ENCODE measurements at places on chromosomes 2 and 18. TPM values are rescaled to one million over a fixed set of nuclear protein-coding genes. Genes with fewer than 3 reads are reported as not detected.

Gene RESP18
- polyA plus RNA-seq = not detected

Gene STK16
- polyA plus RNA-seq = 7.2 TPM

Gene CAPN10
- 10.0 TPM for polyA plus RNA-seq

Gene GYPC
- 45.8 TPM for polyA plus RNA-seq

Gene IL1R1
- polyA plus RNA-seq = 78.5 TPM

Gene PSMD1
- 103 TPM for polyA plus RNA-seq

Gene MAP3K19
- polyA plus RNA-seq = not detected

Gene GCG
- not detected for polyA plus RNA-seq

Gene STON1
- polyA plus RNA-seq = 3.0 TPM

Gene C2orf80
- polyA plus RNA-seq = not detected

Gene CLEC4F
- polyA plus RNA-seq = not detected

Gene GALNT13
- polyA plus RNA-seq = not detected

Gene ANKRD29
- polyA plus RNA-seq = 8.9 TPM

Gene LRP2
- not detected for polyA plus RNA-seq

Gene SERPINB3
- not detected for polyA plus RNA-seq

Gene GPR35
- 0.27 TPM for polyA plus RNA-seq

Gene CDK15
- 1.7 TPM for polyA plus RNA-seq

Gene NT5DC4
- polyA plus RNA-seq = not detected

Gene RUFY4
- not detected for polyA plus RNA-seq

Gene TNFRSF11A
- polyA plus RNA-seq = not detected

Gene ATP8B1
- polyA plus RNA-seq = 15.8 TPM

Gene ASPRV1
- polyA plus RNA-seq = 0.24 TPM

Gene MAP4K3
- polyA plus RNA-seq = 9.4 TPM

Gene HOXD8
- polyA plus RNA-seq = 19.7 TPM

Gene CFAP65
- not detected for polyA plus RNA-seq

Gene DNAH7
- 0.40 TPM for polyA plus RNA-seq

Gene SDC1
- 24.5 TPM for polyA plus RNA-seq

Gene PTPRN
- polyA plus RNA-seq = 29.2 TPM

Gene CUL3
- polyA plus RNA-seq = 22.5 TPM

Gene LDLRAD4
- not detected for polyA plus RNA-seq

Gene TRAPPC12
- 29.3 TPM for polyA plus RNA-seq

Gene GALR1
- polyA plus RNA-seq = not detected

Gene ALPG
- polyA plus RNA-seq = not detected

Gene ACTG2
- not detected for polyA plus RNA-seq

Gene IL1A
- 0.14 TPM for polyA plus RNA-seq

Gene RAB27B
- polyA plus RNA-seq = 0.18 TPM

Gene GREB1
- 0.05 TPM for polyA plus RNA-seq

Gene XIRP2
- not detected for polyA plus RNA-seq

Gene PLEKHH2
- 1.1 TPM for polyA plus RNA-seq

Gene ABCG8
- 0.04 TPM for polyA plus RNA-seq

Gene ANXA4
- 113 TPM for polyA plus RNA-seq

Gene RNF138
- polyA plus RNA-seq = 19.6 TPM

Gene C2orf78
- not detected for polyA plus RNA-seq
